ENCODE measurements at places on chromosomes 11 and 22.

GRCh38 chr22:28268171-28268570, 349.1 kb upstream of the PITPNB start:
- DNase-seq, result no peak

DNA sequence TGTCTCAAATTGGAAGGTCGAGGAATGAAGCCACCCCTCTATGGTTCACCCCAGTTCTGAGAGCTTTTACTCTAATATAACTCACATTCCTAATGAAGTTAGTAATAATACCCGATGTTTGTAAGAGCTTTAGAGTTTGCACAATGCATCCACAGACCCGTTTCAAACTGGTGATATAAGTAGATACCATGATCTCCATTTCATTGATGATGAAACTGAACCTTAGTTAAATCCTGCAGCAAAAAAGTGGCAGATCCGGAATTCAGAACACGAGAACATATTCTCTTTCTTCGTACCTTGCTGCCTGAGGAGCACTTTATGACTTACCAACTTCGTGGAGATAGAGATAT, 757 bp upstream of the RBFOX2 start:
- no peak for DNase-seq

- DNase-seq, result no peak
Observed at GRCh38 chr22:28474330-28474729, 205.3 kb downstream of the TTC28 start.

GRCh38 chr22:36334821-36335603, 52.8 kb downstream of the MYH9 start:
- DNase-seq, result no peak

GRCh38 chr11:11659567-11660362, 38.0 kb upstream of the GALNT18 start:
- DNase-seq, result no peak

- DNase-seq, result no peak
Observed at GRCh38 chr11:44140805-44141204, 45.3 kb downstream of the EXT2 start.

GRCh38 chr11:2207773-2208621, 36.4 kb upstream of the TH start:
- no peak for DNase-seq

GRCh38 chr22:40396882-40397281, 26.5 kb downstream of the SGSM3 start:
- peak; percentile 36 for DNase-seq

GRCh38 chr11:93604008-93604660, 57.3 kb upstream of the CEP295 start:
- DNase-seq, result no peak

DNA sequence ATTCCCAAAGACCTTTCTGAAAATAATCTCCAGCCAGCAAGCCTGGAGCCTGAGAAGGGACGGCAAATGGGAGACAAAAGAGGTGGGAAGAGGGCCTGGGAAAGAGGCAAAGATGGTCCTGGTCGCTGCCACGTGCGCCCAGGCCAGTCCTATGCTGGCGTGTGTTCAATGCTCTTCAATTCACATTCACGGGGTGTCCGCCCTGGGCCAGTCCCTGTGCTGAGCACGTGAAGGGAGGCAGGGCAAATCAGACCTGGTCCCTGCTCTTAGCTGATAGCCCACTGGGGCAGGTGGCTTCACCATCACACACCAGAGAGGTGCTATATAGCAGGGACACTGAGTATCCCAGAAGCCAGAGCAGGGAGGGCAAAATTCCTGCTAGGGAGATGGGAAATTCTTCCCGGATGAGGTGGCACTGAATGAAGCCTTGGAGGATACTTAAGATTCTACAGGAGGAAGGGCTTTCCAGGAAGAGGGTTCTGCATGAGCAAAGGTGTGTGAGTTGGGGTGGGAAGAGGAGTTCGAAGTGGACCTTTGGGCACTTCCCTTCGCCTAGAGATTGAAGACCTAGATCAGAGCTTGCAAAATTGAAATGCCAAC, 148.2 kb downstream of the CHST1 start:
- no peak for DNase-seq

- no peak for DNase-seq
Observed at GRCh38 chr11:105296806-105297205, 157.2 kb upstream of the CARD18 start.
